ENCODE measurements at places on chromosomes 5 and 9.

DNA sequence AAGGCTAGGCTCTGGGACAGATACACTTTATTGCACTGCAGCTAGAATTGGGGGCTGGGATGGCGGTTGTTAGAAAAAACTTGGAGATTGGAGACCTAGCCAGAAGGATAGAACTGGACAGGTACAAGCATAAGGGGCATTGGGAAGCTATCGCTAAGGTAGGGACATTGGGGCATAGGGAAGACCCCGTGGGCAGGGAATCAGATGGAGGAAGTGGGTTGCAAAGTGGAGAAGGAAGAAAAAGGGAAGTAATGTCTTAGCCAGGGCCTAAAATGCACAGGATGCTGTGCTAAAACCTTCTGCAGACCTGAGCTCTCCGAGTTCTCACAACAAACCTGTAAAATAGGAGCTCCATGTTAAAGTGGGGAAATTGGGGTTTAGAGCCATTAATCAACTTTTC lies 178.2 kb downstream of the ZDHHC21 start:
- DNase-seq, result no peak

DNA sequence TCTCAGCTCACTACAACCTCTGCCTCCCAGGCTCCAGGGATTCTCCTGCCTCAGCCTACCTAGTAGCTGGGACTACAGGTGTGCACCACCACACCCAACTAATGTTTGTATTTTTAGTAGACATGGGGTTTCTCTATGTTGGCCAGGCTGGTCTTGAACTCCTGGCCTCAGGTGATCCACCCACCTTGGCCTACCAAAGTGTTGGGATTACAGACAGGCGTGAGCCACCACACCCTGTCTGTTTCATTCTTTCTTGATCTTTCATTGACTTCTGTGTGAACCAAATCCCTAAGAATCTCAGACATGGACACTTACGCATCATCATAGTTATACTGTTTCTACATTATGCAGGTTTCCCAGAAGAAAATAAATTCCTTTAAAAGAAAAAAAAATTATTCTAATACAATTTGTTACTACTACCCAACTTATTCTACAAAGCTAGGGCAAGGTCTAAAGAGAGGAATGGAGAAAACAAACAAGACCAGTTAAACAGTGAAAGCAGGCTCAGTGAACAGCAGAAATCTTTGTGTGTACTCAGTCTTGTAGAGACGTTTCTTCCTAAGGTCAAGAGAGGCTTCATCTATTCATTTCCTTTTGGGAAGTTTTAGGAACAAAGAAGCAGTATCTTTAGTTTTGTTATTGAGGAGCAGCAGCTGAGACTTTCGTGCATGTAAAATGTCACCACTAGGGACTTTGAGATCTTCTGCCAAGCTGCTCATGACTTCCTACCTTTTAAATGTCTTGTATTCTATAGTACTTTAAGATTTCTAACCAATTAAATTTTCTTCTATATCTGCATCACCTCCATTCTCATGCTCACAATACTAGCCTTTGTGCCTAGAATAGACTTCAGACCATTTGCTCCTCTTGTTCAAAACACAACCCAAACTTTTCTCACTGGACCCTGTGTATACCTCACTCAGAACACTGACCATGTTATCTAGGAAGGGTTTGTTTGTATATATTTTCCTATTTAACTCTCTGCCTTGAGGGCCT lies 5.6 kb upstream of the HMGCR start:
- DNase-seq, result no peak

- no peak for DNase-seq
Measured at GRCh38 chr9:106866243-106866642, 3.3 kb downstream of the ZNF462 start.

GRCh38 chr5:134611515-134611914 lies 21.1 kb downstream of the SAR1B start:
- DNase-seq, result no peak

DNA sequence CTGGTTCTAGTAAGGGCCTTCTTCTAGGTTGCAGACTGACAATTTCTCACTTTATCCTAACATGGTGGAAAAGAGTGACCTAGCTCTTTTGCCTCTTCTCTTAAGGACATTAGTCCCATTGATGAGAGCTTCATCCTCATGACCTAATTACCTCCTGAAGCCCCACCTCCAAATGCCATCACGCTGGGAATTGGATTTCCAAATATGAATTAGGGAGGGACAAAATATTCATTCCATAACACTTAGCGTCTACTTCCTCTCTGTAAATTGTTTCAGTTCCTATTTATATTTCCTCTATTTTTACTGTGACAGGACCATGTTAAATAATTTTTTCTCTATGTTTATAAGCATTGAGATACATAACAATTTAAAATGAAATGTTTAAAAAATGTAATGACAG lies 408.8 kb downstream of the CDH10 start:
- DNase-seq, result no peak

- DNase-seq, result no peak
Measured at GRCh38 chr5:94812232-94812631, 193.8 kb downstream of the SLF1 start.

- DNase-seq, result no peak
Measured at GRCh38 chr9:72139226-72139625, 10.0 kb upstream of the GDA start.

DNA sequence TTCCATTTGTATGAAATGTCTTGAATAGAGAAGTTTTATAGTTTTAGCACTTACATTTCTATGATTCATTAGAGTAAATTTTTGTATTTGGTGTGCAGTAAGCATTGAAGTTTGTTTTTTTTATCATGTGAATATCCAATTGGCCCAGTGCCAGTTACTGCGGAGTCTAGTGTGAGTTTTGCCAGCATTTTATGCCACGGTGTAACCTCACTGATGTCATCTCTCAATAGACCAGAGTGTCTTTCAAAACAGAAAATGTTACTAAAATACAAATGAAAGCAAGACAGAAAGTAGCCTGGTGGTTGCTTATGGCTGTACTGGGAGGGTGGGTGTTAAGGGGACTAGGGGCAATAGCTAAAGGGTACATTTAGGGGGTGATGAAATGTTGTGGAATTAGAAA lies 62.8 kb downstream of the IPPK start:
- DNase-seq, result no peak

- no peak for DNase-seq
Measured at GRCh38 chr9:26413611-26414010, 479.0 kb downstream of the CAAP1 start.

GRCh38 chr5:32315221-32316014 lies 2.7 kb upstream of the MTMR12 start:
- no peak for DNase-seq

GRCh38 chr5:33969572-33970452 lies 14.7 kb downstream of the SLC45A2 start:
- no peak for DNase-seq

DNA sequence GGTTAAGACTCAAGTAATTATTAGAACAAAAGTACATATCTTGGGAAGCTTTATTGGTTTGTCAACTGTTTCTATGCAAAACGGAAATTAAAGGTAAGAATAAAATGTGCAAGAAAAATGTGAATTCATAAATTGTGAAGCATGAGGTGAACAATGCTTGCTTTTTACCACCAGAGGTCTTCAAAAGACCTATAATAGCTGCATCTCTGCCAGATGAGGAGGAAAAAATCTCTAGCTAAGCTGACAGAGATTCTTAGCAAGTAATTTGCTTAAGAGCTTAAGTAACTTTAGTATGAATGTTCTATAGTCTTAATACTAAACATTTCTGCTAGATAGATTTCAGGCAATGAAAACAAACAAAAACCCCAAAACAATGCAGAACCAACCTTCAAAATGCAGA lies 54.1 kb downstream of the MRPS30 start:
- DNase-seq, result no peak

- DNase-seq, result no peak
Measured at GRCh38 chr5:143383988-143384387, 19.5 kb downstream of the NR3C1 start.

DNA sequence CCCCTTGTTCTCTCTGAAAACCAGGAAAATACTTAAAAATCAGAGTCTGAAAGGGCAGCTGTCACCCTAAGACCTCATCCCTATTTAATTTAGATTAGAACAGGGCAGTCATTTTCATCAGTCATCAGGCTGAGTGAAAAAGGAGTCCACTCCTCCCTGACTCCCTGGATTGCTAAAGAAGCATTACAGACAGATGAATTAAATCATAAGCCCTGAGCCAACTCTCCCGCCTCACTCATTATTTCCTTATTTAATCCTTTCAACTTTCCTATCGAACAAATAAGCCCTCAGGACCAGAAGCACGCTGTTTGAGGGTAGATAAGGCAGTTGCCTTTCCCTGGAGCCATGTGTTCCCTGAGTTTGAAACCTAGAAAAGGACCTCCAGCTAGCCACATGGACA lies 201.9 kb upstream of the ANKRD55 start:
- DNase-seq, result no peak

- DNase-seq, result no peak
Measured at GRCh38 chr9:121929893-121930875, 162.9 kb downstream of the TTLL11 start.

DNA sequence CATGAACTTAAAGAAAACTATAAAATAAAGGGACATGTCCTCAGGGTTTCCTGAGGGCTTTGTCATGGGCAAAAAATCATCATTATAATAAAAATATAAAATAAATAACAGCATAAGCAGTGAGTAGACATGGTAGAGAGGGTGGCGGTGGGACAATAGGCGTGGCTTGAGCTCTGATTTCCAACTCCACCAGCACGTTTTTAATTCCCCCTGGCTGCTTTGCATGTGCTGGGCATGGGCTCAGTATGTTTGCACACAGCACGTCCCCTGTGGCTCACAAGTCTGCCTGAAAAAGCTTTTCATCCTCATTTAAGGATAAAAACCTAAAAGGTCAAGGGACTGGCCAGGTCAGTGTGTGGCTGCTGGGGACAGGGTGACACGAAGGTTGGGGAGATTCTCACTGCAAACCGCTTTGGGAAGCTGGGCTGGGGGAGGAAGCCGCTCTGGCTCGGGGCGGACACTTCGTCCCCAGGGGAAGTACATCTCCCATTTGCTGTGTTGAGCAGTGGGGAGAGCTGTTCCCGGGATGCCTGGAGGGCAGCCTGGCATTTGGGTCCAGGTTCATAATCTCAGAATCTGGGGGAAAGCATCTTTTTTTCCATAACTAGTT lies 32.6 kb downstream of the NKX2-5 start:
- DNase-seq, result no peak

DNA sequence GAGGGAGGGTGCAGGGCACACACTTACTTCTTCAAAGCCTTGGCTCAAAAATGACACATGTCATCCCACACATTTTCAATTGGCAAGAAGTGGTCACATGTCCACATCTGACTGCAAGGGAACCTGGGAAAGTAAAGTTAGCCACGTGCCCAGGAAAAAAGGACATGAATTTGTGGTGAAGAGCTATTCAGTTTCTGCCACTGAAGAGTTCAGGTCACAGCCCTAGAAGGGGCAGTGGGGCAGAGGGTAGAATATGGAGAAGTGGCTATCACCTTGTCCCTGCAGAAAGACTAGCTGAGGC lies 1.9 kb upstream of the RGS14 start:
- DNase-seq, result no peak

- no peak for DNase-seq
Measured at GRCh38 chr9:113519426-113520108, 56.0 kb downstream of the RGS3 start.

DNA sequence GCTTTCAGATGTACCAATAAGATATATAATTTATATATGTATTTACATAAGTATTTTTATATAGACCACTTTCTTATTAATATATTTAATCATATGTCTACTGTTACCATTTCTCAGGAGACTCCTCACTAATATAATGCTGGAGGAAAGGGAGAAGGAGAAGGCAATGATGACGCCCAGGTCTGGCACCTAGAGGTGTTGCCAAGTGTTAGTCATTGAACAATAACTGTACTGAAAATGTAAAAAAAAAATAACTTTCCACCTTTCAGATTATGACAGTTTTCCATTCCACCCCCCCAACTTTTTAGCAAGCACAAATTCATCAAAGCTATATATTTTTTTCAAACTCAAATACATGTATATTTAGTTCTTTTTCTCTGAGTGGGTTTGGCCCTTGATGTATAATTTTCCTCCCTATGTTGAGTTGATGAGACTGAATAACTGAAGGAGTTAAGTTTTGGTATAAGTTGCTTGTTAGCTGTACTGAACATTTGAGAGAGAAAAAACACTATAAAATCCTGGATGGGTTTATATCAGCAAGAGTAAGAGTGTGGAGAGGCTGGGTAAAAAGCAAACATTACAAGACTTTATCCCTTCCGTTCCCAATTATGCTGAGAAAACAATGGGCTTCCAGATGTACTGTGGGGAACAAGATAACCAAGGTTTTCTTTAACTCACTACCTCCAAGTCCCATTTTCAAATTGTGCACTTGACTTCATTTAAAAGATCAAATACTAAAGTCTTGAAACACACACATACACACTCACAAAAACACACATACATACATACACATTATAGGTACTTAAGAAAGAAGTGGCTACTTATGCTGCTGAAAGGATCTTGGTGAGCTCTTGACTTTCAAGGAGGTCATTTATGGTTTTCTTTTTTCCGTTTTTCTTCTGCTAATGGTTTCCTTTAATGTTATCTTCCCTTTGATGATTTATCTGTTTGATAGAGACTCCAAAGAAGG lies 142.8 kb upstream of the IFNE start:
- DNase-seq, result no peak

DNA sequence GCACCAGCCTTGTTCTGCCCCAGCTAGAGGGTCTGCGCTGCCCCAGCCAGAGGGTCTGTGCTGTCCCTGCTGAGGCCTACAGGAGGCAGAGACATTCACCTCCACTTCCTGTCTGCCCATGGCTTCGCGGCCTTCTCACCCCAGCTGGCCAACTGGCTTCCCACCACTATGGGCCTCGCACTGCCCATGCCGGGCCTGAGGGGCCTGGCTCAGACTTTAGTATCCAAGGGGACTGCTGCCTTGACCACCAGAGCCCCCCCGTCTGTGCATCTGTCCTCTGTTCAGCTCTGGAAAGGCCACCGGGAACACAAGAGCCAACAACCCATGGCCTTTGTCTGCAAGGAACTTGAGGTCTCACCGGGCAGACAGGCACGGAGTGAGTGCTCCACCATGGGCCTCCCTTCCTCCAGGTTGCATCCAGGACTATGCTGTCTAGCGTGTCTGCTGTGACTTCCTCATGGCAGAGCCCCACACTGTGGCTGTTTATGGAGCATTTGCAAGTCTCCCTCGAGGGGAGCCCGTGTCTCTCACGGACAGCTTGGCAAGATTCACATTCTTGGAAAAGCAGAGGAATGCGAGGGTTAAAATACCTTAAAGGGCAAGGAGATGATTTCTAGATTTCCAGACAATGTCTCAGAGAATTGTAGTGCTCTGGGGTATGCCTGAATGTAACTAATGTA lies 1.7 kb downstream of the DCANP1 start:
- DNase-seq, result no peak

DNA sequence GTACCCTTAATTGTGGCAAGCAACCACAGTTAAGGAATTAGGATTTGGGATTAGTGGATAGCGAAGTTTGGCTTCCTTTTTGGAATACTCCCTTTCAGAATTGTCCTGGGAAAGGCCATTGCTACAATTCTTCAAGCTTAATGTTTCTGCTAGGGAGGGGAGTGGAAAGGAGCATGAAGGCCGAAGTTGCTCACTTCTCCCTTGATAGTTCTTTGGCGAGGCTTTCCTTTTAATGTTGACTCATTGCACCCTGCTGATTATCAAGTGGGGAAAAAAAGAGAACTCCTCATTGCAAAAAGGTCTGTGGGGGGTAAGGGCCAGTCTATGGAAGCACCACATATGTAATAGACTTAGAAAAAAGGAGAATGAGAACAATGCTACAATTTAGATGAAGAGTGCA lies 30.7 kb downstream of the GRIN3A start:
- DNase-seq, result no peak
